ENCODE measurements at places on chromosomes 7 and 10. TPM values are rescaled to one million over a fixed set of nuclear protein-coding genes. Genes with fewer than 3 reads are reported as not detected.
A peak's percentile ranks its signal among the peaks of the same experiment; 100 is the strongest.

- H3K27me3 ChIP-seq = peaks cover 2% of the 10 kb centered on the region
- H3K4me1 ChIP-seq = no peaks in the 10 kb centered on the region
- DNase-seq = no peak
- no peak overlapping the region for H3K27ac ChIP-seq
- H3K4me3 ChIP-seq = no peak overlapping the region
Observed at GRCh38 chr10:3363311-3364045, 190.9 kb upstream of the PITRM1 start.

DNA sequence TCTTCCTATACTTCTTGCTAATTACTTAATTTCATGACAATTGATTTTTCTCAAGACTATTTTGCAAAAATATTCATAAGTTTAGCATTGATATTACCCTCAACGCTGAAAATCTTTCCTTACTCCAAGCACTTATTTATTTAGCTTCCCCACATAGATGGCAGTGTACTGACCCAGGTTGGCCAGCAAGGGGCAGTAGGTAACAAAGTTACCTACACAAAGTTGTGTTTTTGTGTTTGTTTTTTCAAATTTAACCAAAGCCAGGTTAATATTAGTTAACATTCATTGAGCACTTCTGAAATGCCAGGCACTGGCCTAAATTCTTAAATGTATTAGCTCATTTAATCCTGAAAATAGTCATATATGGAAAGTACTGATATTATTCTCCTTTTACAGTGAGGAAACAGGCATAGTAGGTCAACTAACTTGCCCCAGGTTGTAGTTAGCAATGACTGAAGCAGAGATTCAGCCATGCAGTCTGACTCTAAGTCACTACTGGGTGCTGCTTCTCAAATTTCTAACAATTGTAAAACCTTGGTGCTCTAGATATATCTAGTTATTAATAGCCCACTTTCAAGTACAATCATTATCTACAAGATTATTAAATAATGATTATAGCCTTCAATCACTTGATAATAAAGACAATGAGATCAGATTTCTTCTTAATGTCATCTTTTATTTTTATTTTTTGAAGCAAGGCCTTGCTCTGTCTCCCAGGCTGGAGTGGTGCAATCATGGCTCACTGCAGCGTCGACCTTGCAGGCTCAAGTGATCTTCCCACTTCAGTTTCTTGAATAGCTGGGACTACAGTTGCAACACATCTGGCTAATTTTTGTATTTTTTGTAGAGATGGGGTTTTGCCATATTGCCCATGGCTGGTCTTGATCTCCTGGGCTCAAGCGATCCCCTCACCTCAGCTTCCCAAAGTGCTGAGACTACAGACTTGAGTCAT is 5.8 kb upstream of the GGCT start:
- peak; percentile 49 for DNase-seq
- no peaks in the 10 kb centered on the region for H3K36me3 ChIP-seq

The FAM25G gene
- total RNA-seq = not detected

The AZGP1 gene
- not detected for total RNA-seq
